Left hindlimb (tissue), 1 donor: ENCODE measurements at places on chromosomes 6 and 20.

DNA sequence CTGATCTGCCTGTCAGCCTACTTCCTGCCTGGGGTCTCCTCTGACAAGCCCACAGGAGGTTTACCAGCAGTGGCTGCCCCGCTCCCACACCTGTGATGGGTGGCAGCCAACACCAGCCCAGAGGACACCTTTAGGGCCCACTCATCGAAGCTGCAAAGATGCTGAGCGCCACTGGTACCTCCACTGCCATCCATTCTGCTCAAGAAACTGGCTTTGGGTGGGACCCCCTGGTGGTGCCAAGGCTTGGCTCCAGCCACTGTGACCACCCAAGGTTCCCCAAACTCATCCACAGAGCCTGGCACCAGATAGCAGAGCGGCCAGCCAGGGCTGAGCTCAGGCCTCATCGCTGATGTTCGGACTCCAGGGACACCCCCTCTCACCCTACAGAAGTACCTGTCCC, 42.5 kb downstream of the PREX1 start:
- DNase-seq, result no peak

GRCh38 chr20:59743767-59744485, 139.6 kb downstream of the PHACTR3 start:
- DNase-seq, result no peak

- no peak for DNase-seq
Observed at GRCh38 chr6:3301506-3301905, 42.8 kb downstream of the PSMG4 start.

GRCh38 chr6:113052506-113052905, 705.4 kb downstream of the RFPL4B start:
- no peak for DNase-seq

GRCh38 chr20:31861385-31862156, 8.8 kb downstream of the DUSP15 start:
- DNase-seq, result peak; percentile 78

DNA sequence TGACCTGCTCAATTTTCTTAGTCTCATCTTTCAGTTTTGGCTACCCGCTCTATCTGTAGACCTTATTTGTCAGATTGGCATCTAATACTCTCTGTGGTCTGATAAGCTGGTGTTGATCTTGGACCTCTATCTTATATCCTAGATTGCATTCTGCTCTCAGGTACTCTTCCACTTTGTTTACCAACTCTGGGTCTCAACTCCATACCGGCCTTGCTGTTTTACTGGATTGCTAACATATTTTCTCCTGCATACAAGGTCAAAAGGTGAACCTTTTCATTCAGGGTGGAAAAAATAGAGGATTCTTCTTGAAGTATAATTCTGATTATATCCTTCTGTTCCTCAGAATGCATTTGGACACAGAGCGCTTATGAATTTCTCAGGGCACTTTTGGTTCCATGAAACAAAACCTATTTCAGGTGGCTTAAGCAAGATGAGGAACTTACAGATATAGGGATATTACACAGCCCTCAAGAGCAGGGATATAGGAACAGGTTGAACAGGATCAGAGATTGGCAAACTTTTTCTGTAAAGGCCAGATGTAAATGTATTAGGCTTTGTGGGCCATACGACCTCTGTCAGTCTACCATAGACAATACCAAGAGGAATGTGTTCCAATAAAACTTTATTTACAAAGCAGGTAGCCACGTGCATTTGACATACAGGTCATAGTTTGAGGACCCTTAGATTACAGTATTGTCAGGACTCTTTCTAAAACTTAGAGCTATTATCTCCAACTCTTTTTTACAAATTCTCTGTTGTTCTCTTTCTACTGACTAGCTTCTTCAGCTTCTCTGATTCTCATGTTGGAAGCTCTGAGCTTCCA, 2.5 kb upstream of the SH3BGRL2 start:
- DNase-seq, result no peak

DNA sequence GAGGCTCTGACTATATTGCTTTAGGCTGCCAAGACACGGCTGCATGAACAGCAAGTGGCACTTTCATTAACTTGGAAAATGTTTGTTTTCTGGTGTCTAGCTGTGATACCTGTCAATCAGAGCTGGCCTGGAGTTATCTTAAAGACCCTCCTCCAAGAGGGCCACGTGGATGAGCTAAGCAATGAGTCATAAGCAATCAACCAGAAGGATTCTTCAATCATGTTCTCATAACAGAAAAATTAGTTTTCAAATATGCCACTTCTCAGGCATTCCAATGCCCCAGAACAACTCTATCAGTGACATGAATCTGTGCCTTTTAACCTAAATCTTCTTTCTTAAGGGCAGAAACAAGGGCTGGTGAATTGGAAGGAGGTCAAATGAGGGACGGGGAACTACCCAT, 283.0 kb downstream of the HTR1B start:
- DNase-seq, result no peak

DNA sequence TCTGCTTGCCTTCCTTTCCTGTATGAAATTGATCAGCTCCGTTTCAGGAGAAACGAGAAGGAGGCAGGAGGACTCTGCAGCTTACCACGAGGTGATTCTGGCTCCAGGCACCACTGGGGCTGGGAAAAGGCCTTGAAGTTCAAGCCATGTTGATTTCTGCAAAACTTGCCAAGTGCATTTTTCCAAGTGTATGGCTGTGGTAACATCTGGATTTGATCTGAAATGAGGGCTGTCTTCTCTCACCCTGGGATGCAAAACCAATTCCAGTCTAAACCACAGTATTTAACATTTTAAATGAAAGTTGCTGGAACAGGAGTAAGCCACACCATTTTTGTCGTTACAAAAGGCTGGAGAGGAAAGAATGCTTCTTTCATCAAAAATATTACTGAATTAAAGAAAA, 36.1 kb upstream of the FAM210B start:
- no peak for DNase-seq

GRCh38 chr20:58466729-58467571, 48.2 kb downstream of the APCDD1L start:
- DNase-seq, result no peak

DNA sequence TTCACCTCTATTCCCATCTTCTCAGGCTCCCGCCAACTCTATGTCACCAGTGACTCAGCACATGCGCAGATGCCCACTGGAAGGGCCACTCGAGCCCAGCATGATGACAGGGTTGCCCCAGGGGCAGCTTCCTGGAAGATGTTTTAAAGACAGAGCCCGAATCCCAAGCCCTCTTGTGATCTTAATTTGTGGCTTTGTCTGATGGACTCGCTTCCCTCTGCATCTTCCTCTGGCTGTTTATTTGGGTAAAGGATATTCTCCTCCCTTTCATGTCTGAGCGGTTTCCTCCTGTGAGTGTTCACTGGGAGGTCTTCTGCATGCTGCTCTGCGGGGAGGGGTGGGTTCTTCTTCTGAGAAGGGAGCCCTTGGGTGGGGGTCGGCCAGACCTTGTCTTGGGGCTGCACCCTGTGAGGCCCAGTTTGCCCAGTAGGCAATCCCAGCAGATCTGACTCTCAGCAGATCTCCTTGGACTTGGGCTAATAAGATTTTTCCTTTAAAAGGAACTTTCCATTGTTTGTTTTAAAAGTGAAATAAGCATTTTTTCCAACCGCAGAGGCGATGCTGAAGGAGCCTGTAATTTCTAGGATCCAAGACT, 401.0 kb downstream of the CDC5L start:
- DNase-seq, result no peak

GRCh38 chr6:84027340-84028181, 6.0 kb upstream of the MRAP2 start:
- peak; percentile 52 for DNase-seq

- peak; percentile 39 for DNase-seq
Observed at GRCh38 chr6:137927777-137928218, 60.7 kb downstream of the TNFAIP3 start.

DNA sequence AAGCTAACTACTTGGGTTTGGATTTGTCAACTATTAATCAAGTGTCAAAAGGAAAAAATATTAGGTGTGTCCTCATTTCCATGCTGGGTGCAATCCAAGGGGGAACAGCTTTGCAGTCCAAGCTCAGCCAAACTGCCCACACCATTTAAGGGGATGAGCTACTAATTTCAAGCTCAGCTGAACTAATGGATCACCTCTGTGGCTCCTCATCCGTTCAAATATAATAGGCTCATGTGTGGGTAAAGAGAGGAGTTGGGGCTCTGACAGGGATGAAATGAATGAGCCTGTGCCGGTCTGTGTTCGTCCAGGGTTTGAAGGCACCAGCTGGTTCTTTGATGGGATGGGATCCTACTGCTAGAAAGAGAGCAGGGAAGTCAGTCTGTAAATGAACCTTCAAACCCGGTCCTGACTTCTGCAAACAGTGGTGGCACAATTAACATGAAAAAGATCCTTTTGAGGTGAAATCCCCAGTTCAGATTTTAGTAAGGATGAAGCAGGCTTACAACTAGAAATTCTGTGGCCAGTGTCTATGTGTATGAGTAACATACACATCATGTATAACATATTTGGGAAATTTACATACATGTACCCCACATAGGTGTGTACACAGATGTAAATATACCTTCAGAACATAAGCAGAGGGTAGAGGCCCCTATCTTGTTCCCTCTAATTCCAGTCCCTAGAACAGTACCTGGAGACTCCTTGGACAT, 41.9 kb downstream of the TTI1 start:
- DNase-seq, result no peak

GRCh38 chr20:4014031-4014474, 1.3 kb downstream of the RNF24 start:
- DNase-seq, result peak; percentile 67

DNA sequence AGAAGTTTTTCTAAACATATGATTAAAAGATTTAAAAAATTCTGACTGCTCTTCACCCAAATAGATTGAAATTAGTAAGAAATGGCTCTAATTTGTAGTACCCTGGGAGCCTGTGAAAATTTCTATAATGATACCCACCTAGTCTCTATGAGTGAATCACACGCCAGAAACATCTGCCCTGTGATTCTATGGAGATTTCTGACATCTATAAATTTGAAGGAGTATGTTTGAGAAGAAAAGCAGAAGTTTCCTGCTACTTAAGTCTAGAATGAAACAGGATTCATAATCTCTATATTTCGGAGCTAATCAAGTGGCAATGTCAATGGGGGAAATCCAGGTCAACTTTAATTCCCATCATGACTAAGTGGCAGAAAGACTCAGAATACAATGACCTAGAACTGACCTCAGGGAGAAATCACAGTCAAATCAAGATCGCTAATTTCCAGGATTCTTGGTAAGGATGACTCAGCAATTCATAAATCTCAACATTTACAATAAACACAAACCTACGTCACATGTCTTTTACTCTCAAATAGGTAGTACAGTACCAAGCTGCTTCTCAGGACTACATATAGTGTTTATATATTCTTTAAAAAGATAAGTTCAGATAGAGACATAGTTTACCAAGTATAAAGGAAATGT, 186.2 kb upstream of the TNFAIP3 start:
- DNase-seq, result no peak

- DNase-seq, result no peak
Observed at GRCh38 chr20:44597516-44597915, 15.1 kb downstream of the PKIG start.

GRCh38 chr6:150857062-150857944, 8.2 kb upstream of the MTHFD1L start:
- peak; percentile 65 for DNase-seq

DNA sequence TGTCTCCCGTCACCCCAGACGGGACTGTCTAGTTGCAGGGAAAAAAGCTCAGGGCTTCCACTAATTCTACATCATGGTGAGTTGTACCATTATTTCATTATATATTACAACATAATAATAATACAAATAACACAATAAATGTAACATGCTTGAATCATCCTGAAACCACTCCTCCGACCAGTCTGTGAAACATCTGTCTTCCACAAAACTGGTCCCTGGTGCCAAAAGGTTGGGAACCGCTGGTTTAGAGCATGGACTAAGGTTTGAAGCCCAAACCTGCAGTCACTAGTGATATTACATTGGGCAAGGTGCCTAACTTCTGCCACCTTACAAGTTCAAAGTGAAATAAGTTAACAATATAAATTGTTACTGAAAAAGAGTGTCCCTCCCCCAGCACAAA, 175.7 kb downstream of the PDE10A start:
- DNase-seq, result no peak

DNA sequence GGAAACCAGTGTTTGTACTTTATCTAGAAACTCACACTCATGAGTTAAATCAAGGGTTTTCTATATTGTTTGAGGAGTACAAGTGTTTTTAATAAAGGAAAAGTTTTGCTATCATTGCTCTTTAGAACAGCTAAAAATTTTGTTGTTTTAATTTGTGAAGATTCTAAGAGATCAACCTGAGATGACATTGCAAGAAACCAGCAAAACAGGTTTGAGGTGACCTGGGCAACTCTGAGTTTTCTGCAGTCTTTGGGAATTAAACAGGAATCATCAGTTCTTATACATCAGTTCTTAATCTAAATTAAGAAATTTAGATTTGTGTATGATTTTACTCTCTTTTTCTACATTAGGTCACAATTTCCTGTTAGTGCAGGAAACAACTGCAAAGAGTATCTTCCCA, 114.5 kb downstream of the JAG1 start:
- no peak for DNase-seq

DNA sequence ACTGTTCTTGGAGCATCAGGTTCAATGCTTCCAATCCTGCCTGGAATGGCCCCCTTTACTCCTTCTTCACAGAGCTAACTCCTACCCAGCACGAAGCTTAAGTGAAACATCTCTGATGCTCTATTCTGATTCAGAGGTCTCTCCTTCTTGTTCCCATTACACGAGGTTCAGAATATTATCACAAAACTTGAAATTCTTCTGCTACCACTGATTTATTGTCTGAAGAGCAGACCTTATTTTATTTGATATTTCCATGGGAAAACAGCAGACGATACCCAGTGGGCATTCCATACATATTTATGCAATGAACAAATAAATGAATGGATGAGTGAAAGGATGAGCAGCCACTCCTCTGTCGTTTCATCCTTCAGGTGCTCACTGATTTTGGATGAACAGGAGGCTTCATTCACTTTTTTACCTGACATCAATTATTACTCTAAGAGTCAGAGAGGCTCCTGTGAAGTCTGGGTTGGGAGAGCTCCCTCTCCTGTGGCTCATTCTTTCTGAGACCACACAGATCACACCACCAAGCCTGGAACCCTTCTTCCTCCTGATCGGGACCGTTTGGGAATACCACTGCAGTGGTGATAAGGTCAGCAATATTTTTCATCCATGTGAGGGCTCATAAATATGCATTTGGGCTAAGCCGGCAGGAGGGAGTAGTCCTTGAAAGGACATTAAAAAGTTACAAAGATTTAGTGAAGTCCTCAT, 25.8 kb downstream of the SMLR1 start:
- no peak for DNase-seq

DNA sequence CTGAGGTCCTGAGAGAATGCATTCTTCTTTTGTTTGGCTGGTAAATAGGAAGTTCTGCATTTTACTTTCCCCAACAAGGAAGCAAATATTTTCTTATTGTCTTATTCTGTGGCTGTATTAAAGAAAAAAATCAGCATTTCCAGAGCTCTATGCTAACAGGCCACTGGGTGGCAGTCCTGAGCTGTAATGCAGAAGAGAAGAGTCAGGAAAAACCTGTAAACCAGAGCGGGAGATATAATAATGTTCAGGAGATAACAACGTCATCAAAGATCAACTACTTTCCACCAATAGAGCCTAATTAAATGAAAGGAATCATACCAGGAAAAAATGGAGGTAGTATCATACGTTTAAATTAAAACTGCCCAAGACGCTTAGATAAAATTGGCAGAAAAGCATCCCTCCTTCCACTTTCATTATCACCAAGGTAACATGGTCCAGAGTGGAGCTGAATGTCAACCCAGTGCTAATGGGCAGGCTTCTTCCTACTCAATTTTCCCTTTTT, 55.6 kb upstream of the CARMIL1 start:
- DNase-seq, result peak; percentile 71
